ENCODE measurements at places on chromosomes 12 and 14.
A peak's percentile ranks its signal among the peaks of the same experiment; 100 is the strongest.

DNA sequence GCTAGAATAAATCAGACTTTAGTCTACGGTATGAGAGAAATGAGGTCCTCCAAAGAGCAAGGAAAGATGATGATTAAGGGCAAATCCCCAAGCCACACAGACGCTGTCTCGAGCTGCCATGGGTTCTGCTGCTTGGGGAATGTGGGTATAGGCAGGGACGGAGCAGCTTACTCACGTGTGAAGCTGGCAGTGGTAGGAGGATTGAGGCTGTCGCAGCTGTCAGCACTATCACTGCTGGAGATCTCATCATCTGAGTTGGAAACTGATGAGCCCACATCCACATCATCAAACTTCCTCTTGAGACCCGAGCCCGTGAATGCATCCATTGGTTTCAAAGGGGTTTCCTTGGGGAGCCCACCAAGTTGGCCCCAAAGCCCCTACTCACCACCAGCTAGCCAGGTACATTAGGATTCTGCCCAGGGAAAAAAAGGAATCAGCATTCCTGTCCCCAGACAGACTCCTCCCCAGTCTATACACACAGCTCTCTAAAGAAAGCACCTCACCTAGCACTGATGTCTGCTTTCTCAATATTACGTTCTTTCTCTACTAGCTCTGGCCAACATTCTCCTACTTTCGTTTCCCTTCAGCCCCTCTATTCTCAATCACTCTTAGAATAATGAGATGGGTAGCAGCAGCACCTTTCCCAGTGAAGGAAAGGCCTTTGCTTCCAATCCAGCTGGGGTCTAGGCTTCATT is 7.0 kb downstream of the CSRNP2 start:
- DNase-seq: no peak

GRCh38 chr14:104306450-104307040 is 168.2 kb downstream of the KIF26A start:
- DNase-seq: no peak

GRCh38 chr12:3184485-3184884 is 107.3 kb downstream of the TSPAN9 start:
- no peak for DNase-seq

DNA sequence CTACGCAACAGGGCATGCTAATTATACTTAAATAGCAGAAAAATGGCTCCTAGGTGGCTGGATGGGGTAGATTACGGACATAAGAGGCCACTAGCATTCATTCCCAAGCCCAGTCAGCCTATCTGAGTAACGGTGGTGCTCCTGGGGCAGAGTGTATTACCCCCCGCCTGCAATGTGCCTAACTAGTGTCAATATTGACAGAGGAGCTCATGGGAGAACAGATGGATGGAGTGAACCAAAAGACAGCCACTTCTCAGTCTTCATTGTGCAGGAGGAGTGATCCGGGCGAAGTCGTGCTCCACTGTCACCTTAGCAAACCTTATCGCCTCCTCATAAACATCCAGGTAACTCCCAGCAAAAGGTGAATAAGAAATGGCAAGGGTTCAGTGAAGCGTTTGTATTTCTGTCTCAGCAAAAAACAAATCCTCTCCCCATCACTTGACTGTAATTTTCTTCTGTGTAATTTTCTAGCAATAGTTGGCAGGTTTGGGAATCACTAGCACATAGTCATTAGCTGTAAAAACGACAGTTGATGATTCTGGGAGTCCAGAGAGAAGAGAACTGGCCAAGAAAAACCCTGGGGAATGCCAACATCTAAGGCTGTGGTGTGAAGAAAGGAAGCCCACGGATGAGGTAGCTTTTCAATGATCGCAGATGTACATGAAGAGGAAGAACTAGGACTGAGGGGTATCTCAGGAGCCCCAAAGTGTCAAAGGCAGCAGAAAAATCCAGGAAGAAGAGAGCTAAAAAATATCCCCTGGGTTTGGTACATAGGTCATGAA is 126.6 kb upstream of the BCL2L14 start:
- DNase-seq: peak; percentile 73

Measured in NCI-H510A treated with DMSO at 0.1 percent for 48 hours (cell line).